ENCODE measurements at places on chromosomes 16 and 17. TPM values are rescaled to one million over a fixed set of nuclear protein-coding genes. Genes with fewer than 3 reads are reported as not detected.

DNA sequence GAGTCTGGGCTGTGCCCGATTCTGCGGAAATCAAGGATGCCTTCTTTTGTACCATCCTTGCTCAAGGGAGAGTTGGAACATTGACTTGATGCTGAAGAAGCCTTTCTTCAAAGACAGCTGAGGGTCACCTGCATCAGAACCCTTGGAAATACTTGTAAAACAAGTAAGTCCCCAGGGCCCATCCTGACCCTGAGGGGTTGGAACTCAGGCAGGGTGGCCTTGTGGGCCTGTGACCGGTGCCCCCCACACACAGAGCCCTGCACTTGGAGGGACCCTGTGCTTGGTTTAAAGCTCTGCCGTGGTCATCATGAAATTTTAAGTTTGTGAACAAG is 56.9 kb downstream of the WIPI1 start:
- no peak overlapping the region for H3K27ac ChIP-seq
- peaks cover 4% of the 10 kb centered on the region for H3K36me3 ChIP-seq
- H3K27me3 ChIP-seq, result no peaks in the 10 kb centered on the region
- DNase-seq, result no peak

DNA sequence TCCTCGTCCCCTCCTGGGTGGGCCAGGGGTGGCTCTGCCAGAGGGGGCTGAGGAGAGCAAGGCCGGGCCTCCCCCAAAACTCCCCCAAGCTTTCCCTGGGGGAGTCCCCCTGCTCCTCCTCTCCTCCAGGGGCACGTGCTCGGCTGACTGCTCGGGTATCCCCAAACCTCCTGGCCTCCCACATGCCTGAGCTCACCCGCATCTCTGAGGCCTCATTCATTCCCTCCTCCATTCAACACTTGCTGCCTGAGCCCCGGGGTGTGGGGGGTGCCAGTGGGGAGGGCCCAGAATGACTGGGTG is 83.1 kb downstream of the RTN4RL1 start:
- no peaks in the 10 kb centered on the region for H3K36me3 ChIP-seq
- H3K27me3 ChIP-seq, result no peaks in the 10 kb centered on the region
- no peaks in the 10 kb centered on the region for H3K4me1 ChIP-seq
- DNase-seq, result no peak
- H3K4me3 ChIP-seq, result no peak overlapping the region

DNA sequence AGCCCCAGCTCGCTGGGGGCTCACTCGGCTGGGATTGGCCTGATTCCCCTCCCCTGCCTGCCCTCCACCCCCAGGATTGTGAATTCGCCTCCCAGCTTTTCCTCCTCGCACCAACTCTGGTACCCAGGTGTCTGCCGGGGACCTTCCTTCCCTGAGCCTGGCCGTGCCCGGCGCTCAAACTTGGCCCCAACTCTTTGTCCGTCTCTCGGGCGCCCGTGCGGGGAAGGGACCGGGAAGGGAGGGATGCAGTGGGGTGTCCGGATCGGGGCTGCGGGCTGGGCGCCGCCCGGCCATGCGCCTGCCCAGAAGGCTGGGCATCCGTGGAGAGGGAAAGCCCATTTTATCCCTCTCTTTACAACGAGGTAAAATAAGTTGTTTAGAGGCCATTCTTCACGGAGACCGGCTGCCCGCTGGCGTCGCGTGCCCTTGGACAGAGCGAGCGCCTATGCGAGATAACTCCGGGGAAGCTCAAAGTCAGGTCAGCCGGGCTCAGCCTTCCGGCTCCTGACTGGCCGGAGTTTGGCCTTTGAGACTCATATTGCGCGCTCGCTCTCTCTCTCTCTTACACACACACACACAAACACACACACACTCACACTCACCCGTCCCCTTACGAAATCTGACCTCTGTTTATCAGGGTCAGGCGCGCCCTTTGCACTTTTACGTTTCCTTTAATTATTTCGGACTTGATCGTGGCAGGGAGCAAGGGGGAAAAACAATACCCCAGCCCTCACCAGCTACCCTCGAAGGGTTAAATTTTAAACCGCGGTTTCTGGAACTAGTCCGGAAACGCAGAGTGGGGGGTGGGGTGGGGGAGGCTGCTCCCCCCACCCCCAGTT is 774 bp upstream of the MAF start:
- peak overlapping the region; percentile 69 for H3K4me3 ChIP-seq
- no peaks in the 10 kb centered on the region for H3K27me3 ChIP-seq
- H3K4me1 ChIP-seq, result peaks cover 23% of the 10 kb centered on the region
- no peaks in the 10 kb centered on the region for H3K36me3 ChIP-seq
- peak; percentile 59 for DNase-seq

Gene NEUROD2
- total RNA-seq, result not detected

DNA sequence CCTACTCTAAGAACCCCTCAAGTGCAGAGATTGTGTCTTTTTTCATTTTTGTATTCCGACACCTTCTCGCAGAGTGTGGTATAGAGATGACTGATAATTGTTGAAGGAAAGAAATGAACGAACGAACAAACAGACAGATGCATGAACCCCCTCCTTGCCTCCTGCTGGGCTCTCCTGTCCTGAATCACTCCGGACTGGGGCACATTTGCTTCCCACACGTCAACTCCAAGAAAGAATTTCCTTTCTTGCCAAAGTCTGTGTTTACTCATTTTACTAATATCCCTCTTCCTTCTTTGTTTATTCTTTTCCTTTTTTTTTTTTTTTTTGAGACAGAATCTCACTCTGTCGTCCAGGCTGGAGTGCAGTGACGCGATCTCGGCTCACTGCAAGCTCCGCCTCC is 37.5 kb upstream of the BHLHA9 start:
- DNase-seq, result no peak
- H3K4me1 ChIP-seq, result peaks cover 21% of the 10 kb centered on the region
- no peak overlapping the region for H3K27ac ChIP-seq
- H3K36me3 ChIP-seq, result no peaks in the 10 kb centered on the region
- H3K4me3 ChIP-seq, result no peak overlapping the region
- peaks cover 13% of the 10 kb centered on the region for H3K27me3 ChIP-seq

GRCh38 chr17:296379-296778 is 56.2 kb downstream of the RPH3AL start:
- peaks cover 13% of the 10 kb centered on the region for H3K4me1 ChIP-seq
- H3K27me3 ChIP-seq, result no peaks in the 10 kb centered on the region
- no peaks in the 10 kb centered on the region for H3K36me3 ChIP-seq
- no peak for DNase-seq
- no peak overlapping the region for H3K27ac ChIP-seq
- H3K4me3 ChIP-seq, result no peak overlapping the region

Gene SBK1
- 60.9 TPM for total RNA-seq

GRCh38 chr17:76736349-76737081 is 616 bp downstream of the SRSF2 start:
- peaks cover 27% of the 10 kb centered on the region for H3K4me1 ChIP-seq
- peak; percentile 64 for DNase-seq
- no peaks in the 10 kb centered on the region for H3K27me3 ChIP-seq
- H3K36me3 ChIP-seq, result peaks cover 43% of the 10 kb centered on the region
- H3K27ac ChIP-seq, result peak overlapping the region; percentile 98

GRCh38 chr17:2188971-2189630 is 114.5 kb downstream of the SMG6 start:
- H3K27ac ChIP-seq, result no peak overlapping the region
- H3K4me3 ChIP-seq, result no peak overlapping the region
- H3K27me3 ChIP-seq, result no peaks in the 10 kb centered on the region
- DNase-seq, result no peak
- peaks cover 13% of the 10 kb centered on the region for H3K36me3 ChIP-seq

DNA sequence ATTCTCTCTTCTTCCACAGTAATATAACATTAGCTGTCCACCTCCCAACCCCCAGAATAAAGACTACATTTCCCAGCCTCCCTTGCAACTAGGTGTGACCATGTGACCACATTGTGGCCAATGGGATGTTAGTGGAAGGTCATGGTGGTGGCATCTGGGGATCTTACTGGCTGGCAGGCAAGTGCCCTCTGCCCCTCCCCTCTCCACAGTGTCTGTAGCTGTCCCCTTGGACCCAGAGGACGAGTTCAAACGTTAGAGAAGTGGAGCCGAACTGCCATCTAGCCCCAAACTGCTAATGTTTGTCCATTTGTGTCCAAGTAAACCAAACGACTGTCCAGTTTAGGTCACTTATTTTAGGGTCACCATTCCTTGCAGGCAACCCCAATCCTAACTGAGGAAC is 26.6 kb upstream of the KCNG4 start:
- H3K4me1 ChIP-seq, result no peaks in the 10 kb centered on the region
- H3K27ac ChIP-seq, result no peak overlapping the region
- no peaks in the 10 kb centered on the region for H3K27me3 ChIP-seq
- no peaks in the 10 kb centered on the region for H3K36me3 ChIP-seq
- H3K4me3 ChIP-seq, result no peak overlapping the region
- no peak for DNase-seq

DNA sequence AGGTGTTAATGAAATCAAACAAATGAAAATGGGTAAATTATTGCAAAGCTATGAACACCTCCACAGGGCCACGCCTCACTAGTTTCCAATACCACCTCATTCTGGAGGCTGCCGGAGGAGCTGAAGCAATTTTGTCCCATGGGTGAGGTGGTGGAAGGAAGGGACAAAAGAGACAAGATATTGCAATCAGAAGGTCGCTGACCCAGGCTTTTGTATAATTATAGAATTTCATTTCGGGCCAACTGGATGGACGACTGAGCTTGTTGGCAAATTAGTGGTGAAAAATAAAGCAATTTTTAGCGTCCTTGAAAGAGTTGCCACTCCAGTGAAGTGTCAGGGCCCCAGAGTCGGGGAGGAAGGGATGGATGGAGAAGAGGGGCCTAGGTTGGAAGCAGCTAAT is 147.9 kb downstream of the CYLD start:
- H3K4me1 ChIP-seq, result no peaks in the 10 kb centered on the region
- H3K27me3 ChIP-seq, result no peaks in the 10 kb centered on the region
- no peak overlapping the region for H3K27ac ChIP-seq

Gene PFN1
- 1,379 TPM for total RNA-seq

DNA sequence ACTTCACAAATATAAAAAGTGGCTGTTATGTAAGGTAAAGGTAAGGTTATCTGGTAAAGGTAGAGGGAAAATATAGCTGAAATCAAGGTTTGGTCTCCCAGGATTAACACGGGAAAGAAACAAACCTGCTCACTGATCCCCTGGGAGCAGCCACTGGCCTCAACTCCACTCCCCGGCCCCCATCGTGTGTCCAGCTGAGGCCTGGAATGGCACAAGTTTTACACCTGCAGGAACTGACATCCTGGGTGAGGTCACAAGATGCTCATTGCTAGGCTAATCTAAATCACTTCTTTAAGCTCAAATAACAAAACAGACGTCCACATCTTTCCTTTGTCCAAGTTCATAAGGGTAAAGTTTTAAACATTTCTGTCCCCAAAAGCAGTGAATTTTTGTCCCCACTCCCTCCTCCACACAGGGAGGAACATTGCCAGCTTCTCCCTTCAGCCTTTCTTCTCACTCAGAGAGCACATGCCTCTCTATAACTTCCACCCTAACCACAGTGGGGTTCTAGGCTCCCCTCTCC is 46.3 kb downstream of the ERN1 start:
- H3K36me3 ChIP-seq, result peaks cover 10% of the 10 kb centered on the region
- H3K27me3 ChIP-seq, result no peaks in the 10 kb centered on the region
- H3K4me3 ChIP-seq, result no peak overlapping the region
- peaks cover 28% of the 10 kb centered on the region for H3K4me1 ChIP-seq
- DNase-seq, result no peak

DNA sequence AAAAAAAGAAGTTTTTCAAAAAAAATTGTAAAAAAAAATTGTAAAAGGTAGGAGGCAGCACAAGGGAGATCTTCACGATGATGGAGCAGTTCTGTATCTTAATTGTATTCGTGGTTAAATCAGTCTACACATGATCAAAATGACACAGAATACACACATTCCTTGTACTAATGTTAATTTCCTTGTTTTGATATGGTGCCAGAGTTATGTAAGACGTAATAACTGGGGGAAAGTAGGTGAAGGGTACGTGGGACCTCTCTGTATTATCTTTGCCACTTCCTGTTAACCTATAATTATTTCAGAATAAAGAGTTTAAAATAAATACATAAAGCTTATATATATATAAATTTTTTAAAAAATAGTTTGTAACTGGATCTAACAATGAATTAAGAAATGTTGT is 36.8 kb downstream of the HELZ start:
- no peak for DNase-seq
- H3K4me3 ChIP-seq, result no peak overlapping the region
- H3K4me1 ChIP-seq, result peaks cover 7% of the 10 kb centered on the region
- peaks cover 6% of the 10 kb centered on the region for H3K36me3 ChIP-seq
- no peaks in the 10 kb centered on the region for H3K27me3 ChIP-seq

DNA sequence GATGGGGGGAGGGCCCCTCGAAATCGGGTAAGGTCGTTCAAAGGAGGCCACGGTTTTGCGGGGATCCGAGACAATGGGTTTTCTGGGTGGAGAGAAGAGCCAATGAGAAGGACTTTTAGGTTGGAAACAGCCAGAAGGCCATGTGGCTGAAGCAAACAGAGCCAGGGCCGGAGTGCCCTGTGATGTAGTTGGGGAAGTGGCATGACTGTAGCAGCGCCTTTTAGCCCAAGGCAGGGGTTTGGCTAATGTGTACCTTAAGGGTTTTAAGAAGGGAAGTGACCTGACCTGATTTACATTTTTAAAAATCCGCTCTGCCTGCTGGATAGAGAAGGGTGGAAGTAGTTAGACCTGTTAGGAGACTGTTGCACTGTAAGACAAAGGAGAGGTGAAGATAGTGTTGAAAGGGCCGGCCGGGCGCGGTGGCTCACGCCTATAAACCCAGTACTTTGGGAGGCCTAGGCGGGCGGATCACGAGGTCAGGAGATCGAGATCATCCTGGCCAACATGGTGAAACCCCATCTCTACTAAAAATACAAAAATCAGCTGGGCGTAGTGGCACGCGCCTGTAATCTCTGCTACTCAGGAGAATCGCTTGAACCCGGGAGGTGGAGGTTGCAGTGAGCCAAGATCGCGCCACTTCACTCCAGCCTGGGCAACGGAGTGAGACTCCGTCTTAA is 1.0 kb downstream of the LYRM1 start:
- peaks cover 33% of the 10 kb centered on the region for H3K4me1 ChIP-seq
- H3K27me3 ChIP-seq, result no peaks in the 10 kb centered on the region
- H3K36me3 ChIP-seq, result peaks cover 2% of the 10 kb centered on the region
- H3K27ac ChIP-seq, result peak overlapping the region; percentile 94

DNA sequence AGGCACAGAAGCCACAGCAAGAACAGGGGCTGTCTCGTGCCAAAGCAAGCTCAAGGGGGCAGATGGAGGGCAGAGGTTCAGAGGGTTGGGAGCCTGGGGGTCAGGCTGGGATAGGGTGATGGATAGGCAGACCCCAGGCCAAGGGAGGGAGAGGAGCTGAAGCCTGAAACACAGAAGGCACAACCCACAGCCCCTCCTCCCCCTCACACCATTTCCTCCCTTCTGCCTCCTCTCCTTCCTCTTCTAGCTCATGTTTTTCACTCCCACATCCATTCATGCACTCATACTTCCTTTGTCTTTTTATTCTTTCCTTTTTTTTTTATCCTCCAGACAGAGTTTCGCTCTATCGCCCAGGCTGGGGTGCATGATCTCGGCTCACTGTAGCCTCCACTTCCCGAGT is 61.1 kb downstream of the SOCS1 start:
- no peaks in the 10 kb centered on the region for H3K27me3 ChIP-seq
- no peaks in the 10 kb centered on the region for H3K36me3 ChIP-seq
- no peak overlapping the region for H3K4me3 ChIP-seq
- DNase-seq, result no peak

GRCh38 chr17:13864521-13864920 is 204.8 kb upstream of the COX10 start:
- H3K27ac ChIP-seq, result no peak overlapping the region
- H3K4me3 ChIP-seq, result no peak overlapping the region
- H3K4me1 ChIP-seq, result no peaks in the 10 kb centered on the region
- no peaks in the 10 kb centered on the region for H3K27me3 ChIP-seq
- no peaks in the 10 kb centered on the region for H3K36me3 ChIP-seq

GRCh38 chr17:80649672-80650330 is 105.2 kb downstream of the RPTOR start:
- DNase-seq, result peak; percentile 73
- H3K36me3 ChIP-seq, result no peaks in the 10 kb centered on the region
- no peak overlapping the region for H3K27ac ChIP-seq
- H3K27me3 ChIP-seq, result no peaks in the 10 kb centered on the region
- H3K4me3 ChIP-seq, result no peak overlapping the region

Gene PPP1R27
- not detected for total RNA-seq

Gene MT3
- not detected for total RNA-seq

All from natural killer cell (primary cell).